ENCODE measurements at places on chromosomes 7 and 10. TPM values are rescaled to one million over a fixed set of nuclear protein-coding genes. Genes with fewer than 3 reads are reported as not detected.

GRCh38 chr7:140230861-140231770 is 54.3 kb upstream of the KDM7A start:
- H3K4me1 ChIP-seq = peaks cover 44% of the 10 kb centered on the region
- peak overlapping the region; percentile 84 for H3K27ac ChIP-seq
- H3K27me3 ChIP-seq = no peaks in the 10 kb centered on the region
- H3K4me3 ChIP-seq = peak overlapping the region; percentile 70
- peak; percentile 61 for DNase-seq
- H3K36me3 ChIP-seq = no peaks in the 10 kb centered on the region

DNA sequence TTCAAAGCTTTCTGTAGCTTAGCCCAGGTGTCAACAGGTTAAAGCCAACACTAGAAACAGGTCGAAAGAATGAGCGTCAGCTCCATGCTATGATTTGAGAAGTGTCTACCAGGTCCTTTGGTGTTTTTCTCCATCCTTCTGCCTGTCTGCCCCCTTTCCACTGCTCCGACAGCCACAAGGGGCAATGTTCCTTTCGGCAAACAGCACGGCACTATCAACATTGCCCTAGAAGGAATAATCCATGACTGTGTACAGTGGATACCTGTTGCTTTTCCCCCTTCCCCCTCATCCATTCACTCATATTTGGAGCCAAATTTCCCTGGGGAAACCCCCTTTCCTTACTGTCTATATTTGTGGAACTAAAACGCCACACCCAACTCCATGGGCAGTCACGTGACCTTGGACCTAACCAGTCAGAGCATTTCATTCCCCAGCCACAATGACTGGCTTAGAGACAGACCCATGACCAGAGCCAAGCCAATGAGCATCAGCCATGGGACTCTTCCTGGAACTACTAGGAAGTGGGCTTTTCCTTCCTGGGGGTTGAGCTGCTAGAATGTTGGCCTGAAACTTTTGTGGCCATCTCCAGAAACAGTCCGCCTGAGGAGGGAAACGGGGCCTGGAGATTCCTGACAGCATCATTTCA is 51.5 kb downstream of the AFAP1L2 start:
- no peaks in the 10 kb centered on the region for H3K4me1 ChIP-seq
- no peak for DNase-seq
- H3K36me3 ChIP-seq = no peaks in the 10 kb centered on the region
- no peaks in the 10 kb centered on the region for H3K27me3 ChIP-seq
- H3K4me3 ChIP-seq = no peak overlapping the region

Gene CHN2
- total RNA-seq = 2.1 TPM

DNA sequence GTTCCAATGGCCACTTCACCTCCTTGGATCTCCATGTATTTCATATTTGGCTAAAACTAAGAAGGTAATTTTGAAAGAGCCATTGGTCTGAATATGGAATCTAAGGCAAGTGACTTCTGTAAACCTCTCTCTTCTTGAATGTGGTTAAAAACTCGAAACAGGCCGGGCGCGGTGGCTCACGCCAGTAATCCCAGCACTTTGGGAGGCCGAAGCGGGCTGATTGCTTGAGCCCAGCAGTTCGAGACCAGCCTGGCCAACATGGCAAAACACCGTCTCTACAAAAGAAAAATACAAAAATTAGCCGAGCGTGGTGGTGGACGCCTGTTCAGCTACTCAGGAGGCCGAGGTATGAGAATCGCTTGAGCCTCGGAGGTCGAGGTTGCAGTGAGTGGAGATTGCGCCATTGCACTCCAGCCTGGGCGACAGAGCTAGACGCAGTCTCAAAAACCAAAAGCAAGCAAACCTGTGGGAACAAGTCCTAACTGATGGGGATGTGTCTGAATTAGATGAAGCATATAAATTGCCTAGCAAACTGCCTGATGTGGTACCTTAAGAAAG is 2.2 kb downstream of the LANCL2 start:
- DNase-seq = no peak
- H3K27ac ChIP-seq = no peak overlapping the region
- no peaks in the 10 kb centered on the region for H3K36me3 ChIP-seq
- peaks cover 16% of the 10 kb centered on the region for H3K4me1 ChIP-seq

DNA sequence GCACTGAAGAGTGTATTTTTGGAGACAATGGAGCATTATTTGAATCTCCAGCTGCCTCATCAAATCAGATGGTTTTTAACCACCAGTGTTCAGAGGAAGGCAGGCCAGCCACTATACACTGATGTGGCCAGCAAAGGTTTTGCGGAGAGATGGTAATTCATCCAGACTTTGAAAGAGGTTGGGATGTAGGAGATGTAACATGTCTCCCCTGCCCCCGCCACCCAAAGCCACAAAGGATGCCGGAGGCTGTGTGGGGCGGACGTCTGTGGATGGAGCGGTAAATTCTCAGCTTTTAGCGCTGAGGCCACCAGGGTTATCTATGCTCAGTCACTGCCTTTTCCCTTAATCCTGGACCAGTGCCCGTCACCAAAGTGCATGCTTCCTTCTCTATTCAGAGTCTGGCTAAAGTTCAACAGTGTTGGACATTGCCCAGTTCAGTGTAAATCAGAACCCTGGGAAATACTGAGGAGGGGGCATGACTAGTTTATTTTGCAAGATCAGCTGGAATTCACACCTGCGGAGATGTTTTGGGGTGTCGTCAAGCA is 3.7 kb upstream of the TRIP6 start:
- no peaks in the 10 kb centered on the region for H3K27me3 ChIP-seq
- H3K27ac ChIP-seq = no peak overlapping the region
- H3K4me3 ChIP-seq = no peak overlapping the region
- peaks cover 28% of the 10 kb centered on the region for H3K4me1 ChIP-seq

GRCh38 chr7:28104811-28105210 is 75.8 kb downstream of the JAZF1 start:
- no peak overlapping the region for H3K4me3 ChIP-seq
- no peaks in the 10 kb centered on the region for H3K27me3 ChIP-seq
- no peak for DNase-seq
- peaks cover 3% of the 10 kb centered on the region for H3K36me3 ChIP-seq
- H3K27ac ChIP-seq = no peak overlapping the region

- DNase-seq = no peak
- H3K27me3 ChIP-seq = peaks cover 58% of the 10 kb centered on the region
- H3K36me3 ChIP-seq = no peaks in the 10 kb centered on the region
- no peak overlapping the region for H3K4me3 ChIP-seq
- H3K4me1 ChIP-seq = peaks cover 4% of the 10 kb centered on the region
Measured at GRCh38 chr7:19106241-19107080, 11.0 kb downstream of the TWIST1 start.

DNA sequence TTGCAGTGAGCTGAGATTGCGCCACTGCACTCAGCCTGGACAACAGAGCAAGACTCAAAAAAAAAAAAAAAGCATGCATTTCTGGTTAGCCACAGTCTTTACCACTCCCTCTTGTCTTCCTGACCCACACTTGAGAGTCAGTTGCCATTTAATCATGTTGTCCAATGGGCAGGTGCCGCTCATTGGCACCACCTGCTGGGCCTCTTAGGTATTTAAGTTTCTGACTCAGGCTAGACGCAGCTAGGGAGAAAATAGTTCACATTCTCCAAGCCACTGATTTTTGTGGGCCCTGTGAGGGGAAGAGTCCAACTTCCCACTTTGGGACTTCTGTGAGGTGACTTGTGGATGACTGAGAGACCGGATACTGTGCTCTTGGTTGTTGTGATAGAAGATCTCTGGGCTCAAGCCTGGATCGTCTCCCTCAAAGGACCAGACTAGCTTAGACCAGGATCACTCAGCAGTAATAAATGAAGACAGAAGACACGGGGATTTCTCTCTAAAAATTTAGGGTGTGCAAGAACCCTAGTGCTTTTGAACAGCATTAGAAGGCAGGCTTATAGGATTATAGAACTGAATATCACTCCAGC is 26.8 kb upstream of the SORCS3 start:
- peaks cover 12% of the 10 kb centered on the region for H3K27me3 ChIP-seq
- no peak overlapping the region for H3K27ac ChIP-seq
- H3K4me1 ChIP-seq = no peaks in the 10 kb centered on the region
- no peaks in the 10 kb centered on the region for H3K36me3 ChIP-seq
- no peak overlapping the region for H3K4me3 ChIP-seq
- no peak for DNase-seq

DNA sequence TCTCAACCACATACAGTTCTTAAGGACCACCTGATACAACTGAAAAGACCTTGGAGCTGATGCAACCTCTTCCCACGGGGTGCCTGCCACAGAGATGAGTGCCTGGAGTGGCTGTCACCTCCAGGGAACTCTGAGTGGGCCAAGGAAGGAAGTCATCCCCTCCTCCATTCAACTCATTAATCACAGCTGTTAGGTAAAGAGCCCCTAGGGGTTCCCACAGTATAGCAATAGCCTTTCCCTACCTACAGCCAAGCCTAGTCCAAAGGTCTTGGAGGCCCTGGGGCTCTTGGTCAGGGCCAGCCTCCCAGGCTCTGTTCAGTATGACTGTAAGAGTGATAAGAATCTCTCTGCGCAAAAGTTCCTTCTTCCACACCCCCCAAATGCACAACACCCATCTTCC is 70.4 kb upstream of the NFE2L3 start:
- H3K27ac ChIP-seq = no peak overlapping the region
- DNase-seq = no peak
- peaks cover 5% of the 10 kb centered on the region for H3K27me3 ChIP-seq
- H3K4me1 ChIP-seq = peaks cover 4% of the 10 kb centered on the region
- H3K36me3 ChIP-seq = no peaks in the 10 kb centered on the region

Gene NUTM2A
- total RNA-seq = 1.6 TPM

- no peaks in the 10 kb centered on the region for H3K27me3 ChIP-seq
- DNase-seq = no peak
- no peak overlapping the region for H3K27ac ChIP-seq
- H3K4me1 ChIP-seq = peaks cover 21% of the 10 kb centered on the region
- H3K36me3 ChIP-seq = no peaks in the 10 kb centered on the region
- no peak overlapping the region for H3K4me3 ChIP-seq
Measured at GRCh38 chr7:101885597-101885955, 68.2 kb downstream of the CUX1 start.

DNA sequence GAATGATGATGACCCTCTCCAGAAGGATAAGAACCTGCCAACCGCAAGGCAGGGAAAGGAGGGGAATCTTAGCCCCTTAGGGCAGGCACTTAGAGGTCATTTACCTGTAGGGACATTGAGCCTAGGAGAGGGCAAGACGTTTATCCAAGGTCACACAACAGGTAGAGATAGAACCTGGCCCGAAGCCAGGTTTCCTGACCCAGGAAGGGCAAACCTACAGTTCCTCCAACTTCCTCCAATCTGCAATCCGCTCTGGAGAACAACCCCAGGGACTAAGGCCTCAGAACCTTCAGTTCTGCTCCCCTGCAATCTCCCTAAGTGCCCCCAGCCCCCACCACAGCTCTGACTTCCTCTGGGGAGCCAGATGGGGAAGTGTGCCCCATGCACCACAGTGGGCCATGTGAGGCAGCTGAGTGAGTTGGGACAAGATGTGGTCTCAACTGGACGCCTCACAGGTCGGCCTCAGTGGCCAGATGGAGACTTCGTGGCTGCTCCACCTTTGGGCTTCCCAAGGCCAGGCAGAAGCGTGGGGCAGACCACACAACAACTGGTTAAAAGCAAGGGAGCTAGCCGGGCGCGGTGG is 1.4 kb upstream of the PSAP start:
- no peaks in the 10 kb centered on the region for H3K36me3 ChIP-seq
- H3K4me1 ChIP-seq = peaks cover 33% of the 10 kb centered on the region
- no peak overlapping the region for H3K4me3 ChIP-seq
- no peak overlapping the region for H3K27ac ChIP-seq
- H3K27me3 ChIP-seq = no peaks in the 10 kb centered on the region

GRCh38 chr7:110590415-110590814 is 500.5 kb upstream of the LRRN3 start:
- H3K27ac ChIP-seq = no peak overlapping the region
- no peaks in the 10 kb centered on the region for H3K27me3 ChIP-seq
- H3K4me3 ChIP-seq = no peak overlapping the region
- no peaks in the 10 kb centered on the region for H3K4me1 ChIP-seq
- DNase-seq = no peak

GRCh38 chr10:26682931-26683330 is 14.6 kb upstream of the PDSS1 start:
- H3K4me3 ChIP-seq = no peak overlapping the region
- H3K27ac ChIP-seq = peak overlapping the region; percentile 28
- no peaks in the 10 kb centered on the region for H3K4me1 ChIP-seq
- peak; percentile 62 for DNase-seq
- H3K36me3 ChIP-seq = no peaks in the 10 kb centered on the region

DNA sequence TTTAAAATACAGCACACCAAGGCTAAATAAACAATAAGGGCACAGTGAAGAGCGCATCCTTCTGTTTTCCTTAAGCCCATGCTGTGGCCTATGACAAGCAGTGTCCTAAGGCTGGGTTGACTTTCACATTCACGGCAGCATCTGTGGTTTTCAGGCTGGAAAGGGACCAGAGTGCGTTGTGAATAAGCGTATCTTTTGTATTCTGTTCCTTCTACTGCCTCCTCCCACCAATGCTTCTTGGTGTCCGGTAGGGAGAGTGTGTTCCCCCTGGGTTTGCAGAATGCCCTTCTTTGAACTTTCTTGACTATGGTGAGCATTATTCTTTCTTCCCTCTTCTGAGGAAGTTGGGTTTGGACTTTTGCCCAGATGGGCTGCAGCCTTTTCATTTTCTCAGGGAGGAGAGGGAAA is 73.6 kb downstream of the ABCA13 start:
- H3K4me1 ChIP-seq = no peaks in the 10 kb centered on the region
- H3K27me3 ChIP-seq = no peaks in the 10 kb centered on the region

- no peak overlapping the region for H3K4me3 ChIP-seq
- H3K27me3 ChIP-seq = no peaks in the 10 kb centered on the region
- DNase-seq = no peak
- peak overlapping the region; percentile 65 for H3K27ac ChIP-seq
Measured at GRCh38 chr10:71765176-71765904, 8.0 kb downstream of the VSIR start.

Gene TAS2R5
- total RNA-seq = 0.56 TPM

- no peaks in the 10 kb centered on the region for H3K36me3 ChIP-seq
- no peak overlapping the region for H3K27ac ChIP-seq
- no peak for DNase-seq
- peaks cover 39% of the 10 kb centered on the region for H3K4me1 ChIP-seq
Measured at GRCh38 chr10:104300736-104301292, 31.8 kb downstream of the GSTO2 start.

Gene FAM25C
- total RNA-seq = not detected

DNA sequence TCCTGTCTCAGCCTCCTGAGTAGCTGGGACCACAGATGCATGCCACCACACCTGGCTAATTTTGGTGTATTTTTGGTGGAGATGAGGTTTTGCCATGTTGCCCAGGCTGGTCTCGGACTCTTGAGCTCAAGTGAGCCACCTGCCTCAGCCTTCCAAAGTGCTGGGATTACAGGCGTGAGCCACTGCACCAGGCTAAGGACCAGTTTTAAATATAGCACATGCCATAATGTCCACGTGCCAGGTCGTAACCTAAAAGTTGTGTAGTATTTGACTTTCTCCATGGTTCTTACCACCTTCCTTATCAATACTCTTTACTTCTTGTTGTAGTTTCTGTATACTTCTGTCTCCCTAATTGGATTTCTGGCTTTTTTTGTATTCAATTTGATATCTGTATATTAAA is 13.3 kb downstream of the ANKIB1 start:
- no peak for DNase-seq
- peaks cover 3% of the 10 kb centered on the region for H3K36me3 ChIP-seq
- no peaks in the 10 kb centered on the region for H3K27me3 ChIP-seq
- no peaks in the 10 kb centered on the region for H3K4me1 ChIP-seq

Gene SH3PXD2A
- total RNA-seq = 6.9 TPM

Gene ADIRF
- total RNA-seq = not detected

- H3K4me3 ChIP-seq = peak overlapping the region; percentile 73
- H3K27me3 ChIP-seq = no peaks in the 10 kb centered on the region
- H3K36me3 ChIP-seq = peaks cover 28% of the 10 kb centered on the region
- H3K4me1 ChIP-seq = peaks cover 28% of the 10 kb centered on the region
- H3K27ac ChIP-seq = peak overlapping the region; percentile 99
Measured at GRCh38 chr10:75209921-75210281, 695 bp upstream of the VDAC2 start.
